NCI-H187 (cell line): ENCODE measurements at places on chromosomes 4 and X.

GRCh38 chr4:123603165-123603564, 206.6 kb downstream of the SPRY1 start:
- no peak for DNase-seq

GRCh38 chr4:87012265-87012953, 77.6 kb downstream of the AFF1 start:
- no peak for DNase-seq

DNA sequence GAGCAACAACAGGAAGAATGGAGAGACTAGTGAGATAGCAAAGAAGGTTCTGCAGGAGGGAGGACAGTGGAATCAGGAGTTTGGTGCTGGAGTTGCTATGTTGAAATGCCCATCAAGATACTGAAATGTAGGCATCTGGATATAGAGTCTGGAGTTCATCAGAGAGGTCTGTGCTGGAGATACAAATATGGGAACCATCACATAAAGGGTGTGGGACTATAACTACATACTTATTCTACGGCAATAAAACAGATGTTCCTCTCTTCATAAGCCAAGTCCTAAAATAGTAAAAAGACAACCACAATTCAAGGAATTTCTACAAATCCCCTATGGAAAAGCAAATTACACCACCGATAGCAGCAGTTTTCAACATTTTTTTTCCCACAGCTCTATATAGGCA, 1.6 kb downstream of the MED14 start:
- DNase-seq = no peak

DNA sequence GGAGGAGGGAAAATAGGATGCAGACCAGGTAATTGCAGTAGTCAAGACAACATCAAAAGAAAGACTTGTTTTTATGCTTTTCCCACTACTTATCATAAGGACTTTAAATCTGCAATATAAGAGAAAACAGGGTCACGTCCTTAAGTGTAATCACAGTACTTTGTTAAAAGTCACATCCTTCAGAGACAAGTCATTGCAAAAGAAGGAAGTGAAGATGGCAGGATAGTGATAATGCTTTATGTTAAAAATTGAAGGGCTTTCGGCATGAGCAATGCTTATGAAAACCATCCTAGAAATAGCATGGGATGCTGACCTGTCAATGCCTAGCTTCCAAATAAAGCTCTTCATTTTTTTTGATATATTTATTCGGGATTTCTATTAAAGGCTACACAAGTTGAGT, 110.2 kb upstream of the TENM3 start:
- DNase-seq = no peak

DNA sequence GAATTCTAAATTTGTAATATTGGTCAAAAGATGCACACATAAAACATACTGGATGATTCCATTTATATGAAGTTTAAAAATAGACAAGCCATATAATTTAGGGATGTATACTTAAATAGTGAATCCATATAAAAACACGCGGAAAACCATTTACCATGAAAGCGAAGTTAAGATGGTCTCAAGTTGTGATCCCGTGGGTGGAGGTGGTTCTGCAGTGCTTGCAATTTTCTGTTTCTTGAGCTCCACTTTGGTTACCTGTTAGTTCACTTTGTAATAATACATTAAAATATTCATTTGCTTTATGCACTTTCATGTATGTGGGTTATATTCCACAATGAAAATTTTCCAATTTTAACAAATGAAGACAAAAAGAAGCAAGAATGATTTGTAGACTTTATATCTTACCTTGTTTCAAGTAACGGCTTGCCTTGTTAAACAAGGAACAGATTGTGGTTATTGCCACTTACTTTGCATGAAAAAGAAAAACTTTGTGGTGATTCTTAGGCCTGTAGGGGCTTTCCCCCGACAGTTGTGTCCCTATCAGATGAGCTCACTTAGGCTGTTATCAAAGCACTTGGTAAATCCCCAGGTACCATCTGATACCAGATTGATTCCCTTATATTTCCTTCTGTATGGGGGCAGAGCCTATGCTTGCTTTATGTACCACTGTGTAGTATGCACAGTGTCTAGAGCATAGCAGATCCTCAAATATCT, 12.2 kb downstream of the UCP1 start:
- no peak for DNase-seq

DNA sequence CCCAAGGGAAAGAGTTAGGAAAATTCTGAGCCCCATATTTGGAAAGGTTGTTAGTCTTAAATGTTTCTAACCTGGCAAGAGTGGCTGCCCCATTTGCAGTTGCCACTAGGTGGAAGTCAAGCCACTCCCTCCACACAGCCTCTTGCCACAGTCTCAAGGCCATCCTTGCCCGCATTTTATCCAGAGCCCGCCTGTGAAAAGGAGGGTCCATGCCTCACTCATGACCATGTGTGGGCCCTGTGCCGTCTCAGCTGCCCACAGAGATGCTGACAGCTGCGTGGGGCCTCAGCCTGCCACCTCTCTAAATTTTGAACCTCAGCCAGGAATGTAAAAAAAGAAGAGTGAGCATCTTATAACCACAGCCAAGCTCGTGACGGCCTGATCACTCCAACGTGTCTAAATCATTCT, 201.5 kb upstream of the FAM241A start:
- no peak for DNase-seq

- DNase-seq = no peak
Observed at GRCh38 chrX:135981010-135981409, 4.2 kb upstream of the SLC9A6 start.

- no peak for DNase-seq
Observed at GRCh38 chr4:115529126-115529525, 415.7 kb upstream of the NDST4 start.

- no peak for DNase-seq
Observed at GRCh38 chrX:101602077-101602476, 15.7 kb downstream of the ARMCX6 start.

GRCh38 chr4:58313444-58313843, 1203.3 kb upstream of the IGFBP7 start:
- no peak for DNase-seq

DNA sequence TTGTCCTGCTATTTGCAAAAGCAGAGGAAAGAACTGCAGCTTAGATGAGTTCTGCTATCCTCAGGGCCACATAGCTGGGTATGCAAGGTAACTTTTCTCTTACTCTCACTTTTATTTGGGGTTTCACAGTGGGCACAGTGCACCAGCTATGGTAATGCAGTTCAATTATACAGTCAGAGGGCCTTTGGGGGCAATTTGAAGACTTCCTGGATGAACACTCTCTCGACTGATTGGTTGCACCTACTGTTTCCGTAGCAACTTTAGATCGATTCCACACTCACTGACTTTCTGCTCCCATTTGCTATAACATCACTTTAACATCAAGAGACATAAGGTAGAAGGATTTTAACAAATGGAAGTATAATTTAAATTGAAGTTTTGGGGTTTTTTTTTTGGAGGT, 128.6 kb downstream of the SLC39A8 start:
- DNase-seq = no peak

DNA sequence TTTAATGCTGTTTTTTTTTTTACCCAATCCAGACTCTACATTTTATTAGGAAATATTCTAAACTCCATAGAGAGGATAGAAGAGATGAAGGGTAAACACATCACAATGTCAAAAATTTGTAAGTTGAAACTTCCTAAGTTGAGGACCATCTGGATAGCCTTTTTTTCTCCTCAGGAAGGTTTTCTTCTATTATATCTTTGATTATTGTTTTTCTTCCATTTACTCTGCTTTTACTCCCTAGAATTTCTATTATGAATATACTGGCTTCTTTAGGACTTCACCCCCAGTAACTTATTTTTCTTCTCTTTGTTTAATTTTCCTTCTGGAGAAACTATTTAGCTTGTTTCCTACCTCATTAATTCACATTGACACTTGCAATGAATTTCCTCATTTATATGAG, 71.2 kb upstream of the SLIT2 start:
- DNase-seq = no peak

DNA sequence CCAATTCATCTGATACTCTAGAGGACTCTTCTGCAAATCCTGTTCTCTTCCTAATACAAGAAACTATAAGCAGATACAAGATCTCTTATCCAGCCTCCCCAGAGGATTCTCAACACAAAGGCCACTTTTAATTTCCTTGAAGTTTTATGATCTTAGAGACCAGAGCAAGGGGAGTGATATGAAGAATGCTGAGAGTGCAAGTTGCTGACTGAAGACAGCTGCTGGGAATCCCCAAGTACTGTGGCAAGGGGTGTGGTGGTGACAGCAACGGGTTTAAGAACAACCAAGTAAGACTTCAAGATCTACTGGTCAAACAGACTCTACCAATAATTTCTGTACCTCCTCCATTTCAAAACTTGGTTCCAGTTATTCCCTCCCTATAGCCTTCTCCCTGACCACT, 7.0 kb downstream of the AMMECR1 start:
- no peak for DNase-seq

GRCh38 chr4:108884596-108884995, 121.7 kb upstream of the ETNPPL start:
- DNase-seq = no peak

GRCh38 chr4:143202824-143203223, 18.1 kb downstream of the USP38 start:
- no peak for DNase-seq

GRCh38 chr4:154189346-154189745, 302.3 kb downstream of the DCHS2 start:
- no peak for DNase-seq

GRCh38 chrX:68072041-68072440, 361.3 kb downstream of the OPHN1 start:
- DNase-seq = no peak

GRCh38 chrX:139738581-139738980, 30.6 kb upstream of the MCF2 start:
- no peak for DNase-seq

GRCh38 chrX:11053351-11053750, 57.8 kb upstream of the HCCS start:
- DNase-seq = no peak

GRCh38 chrX:9628779-9629493, 136.7 kb downstream of the GPR143 start:
- DNase-seq = no peak

GRCh38 chrX:31168551-31168950, 96.7 kb upstream of the FTHL17 start:
- DNase-seq = no peak

DNA sequence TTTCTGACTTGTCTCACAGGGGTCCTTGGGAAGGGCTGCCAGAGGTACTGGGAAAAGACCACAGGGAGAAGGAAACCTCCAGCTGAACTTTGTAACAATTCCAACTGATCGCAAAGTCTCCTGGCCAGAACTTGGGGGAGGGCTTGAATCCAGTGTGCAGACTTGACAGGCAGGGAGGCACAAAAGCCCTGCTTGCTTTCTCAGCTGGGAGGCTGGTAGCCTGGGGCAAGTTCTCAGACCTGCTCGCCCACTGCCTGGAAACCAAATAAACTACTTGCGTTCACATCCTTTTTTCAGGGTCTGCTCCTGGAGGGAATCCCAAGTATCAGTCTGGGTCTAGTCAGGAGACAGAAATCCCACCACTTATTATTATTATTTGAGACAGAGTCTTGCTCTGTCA, 48.0 kb upstream of the CASK start:
- DNase-seq = no peak

DNA sequence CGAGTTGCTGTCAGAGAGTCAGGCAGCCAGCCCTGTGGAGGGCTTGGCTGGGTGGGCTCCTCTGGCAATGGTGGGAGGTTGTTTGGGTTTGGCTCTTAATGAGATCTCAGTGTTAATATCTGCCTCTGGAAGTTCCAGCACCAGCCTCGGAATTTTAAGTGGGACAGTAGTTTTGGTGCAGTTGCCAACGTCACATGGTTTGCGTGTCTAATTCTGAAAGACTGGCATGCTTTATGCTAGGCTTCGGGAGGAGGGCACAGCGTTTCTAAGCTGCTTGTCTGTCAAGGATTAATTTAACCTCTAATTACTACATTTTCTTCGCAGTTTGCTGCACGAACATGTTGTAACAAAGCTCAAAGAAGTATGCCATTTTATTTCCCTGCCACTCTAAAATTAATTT, 9.2 kb downstream of the MAMLD1 start:
- no peak for DNase-seq

GRCh38 chrX:41862562-41863184, 60.7 kb downstream of the CASK start:
- DNase-seq = no peak

GRCh38 chr4:13047591-13047990, 436.5 kb downstream of the RAB28 start:
- DNase-seq = no peak

- DNase-seq = no peak
Observed at GRCh38 chr4:139984471-139984870, 169.5 kb downstream of the MAML3 start.

GRCh38 chr4:11593576-11594116, 165.0 kb upstream of the HS3ST1 start:
- no peak for DNase-seq

DNA sequence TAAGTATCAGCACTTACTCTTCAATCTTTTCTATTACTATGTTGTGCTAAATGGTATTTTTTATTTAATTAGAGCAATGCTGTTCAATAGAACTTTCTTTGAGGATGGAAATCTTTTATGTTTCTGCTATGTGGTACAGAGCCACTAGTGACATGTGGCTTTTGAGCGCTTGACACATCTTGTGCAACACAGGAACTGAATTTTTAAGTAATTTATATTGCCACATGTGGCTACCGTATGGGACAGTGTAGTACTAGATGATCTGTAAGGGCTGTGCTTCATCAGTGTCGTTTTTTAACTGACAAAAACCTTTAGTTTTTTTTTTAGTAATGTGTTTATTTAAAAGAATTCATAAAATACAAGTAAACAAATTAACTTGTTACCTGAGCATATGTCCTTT, 22.4 kb downstream of the HPRT1 start:
- no peak for DNase-seq

GRCh38 chr4:111641813-111642579, 503.3 kb upstream of the FAM241A start:
- DNase-seq = peak; percentile 32

DNA sequence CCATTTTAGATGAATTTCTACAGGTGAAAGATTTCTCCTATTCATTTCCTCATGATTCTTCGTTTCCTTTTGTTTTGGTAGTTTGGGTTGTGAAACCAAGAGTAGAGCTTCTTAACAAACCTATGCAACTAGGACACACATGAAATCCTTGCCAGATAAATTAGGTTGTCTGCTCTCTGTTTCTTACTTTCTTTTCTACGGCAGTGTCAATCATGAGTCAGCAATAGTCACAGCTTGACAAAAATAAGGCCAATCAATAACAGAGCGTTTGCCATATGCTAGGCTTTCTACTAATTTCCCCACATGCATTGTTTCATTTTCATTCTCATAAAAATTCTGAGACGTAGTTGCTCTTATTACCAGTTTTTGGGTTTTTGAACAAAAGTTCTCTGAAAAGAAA, 20.3 kb downstream of the CLRN2 start:
- no peak for DNase-seq
